NCI-H446 (cell line): ENCODE measurements at places on chromosomes 3 and 15.

- DNase-seq, result no peak
These were observed 73.8 kb upstream of the LRRFIP2 start for GRCh38 chr3:37248164-37248563.

DNA sequence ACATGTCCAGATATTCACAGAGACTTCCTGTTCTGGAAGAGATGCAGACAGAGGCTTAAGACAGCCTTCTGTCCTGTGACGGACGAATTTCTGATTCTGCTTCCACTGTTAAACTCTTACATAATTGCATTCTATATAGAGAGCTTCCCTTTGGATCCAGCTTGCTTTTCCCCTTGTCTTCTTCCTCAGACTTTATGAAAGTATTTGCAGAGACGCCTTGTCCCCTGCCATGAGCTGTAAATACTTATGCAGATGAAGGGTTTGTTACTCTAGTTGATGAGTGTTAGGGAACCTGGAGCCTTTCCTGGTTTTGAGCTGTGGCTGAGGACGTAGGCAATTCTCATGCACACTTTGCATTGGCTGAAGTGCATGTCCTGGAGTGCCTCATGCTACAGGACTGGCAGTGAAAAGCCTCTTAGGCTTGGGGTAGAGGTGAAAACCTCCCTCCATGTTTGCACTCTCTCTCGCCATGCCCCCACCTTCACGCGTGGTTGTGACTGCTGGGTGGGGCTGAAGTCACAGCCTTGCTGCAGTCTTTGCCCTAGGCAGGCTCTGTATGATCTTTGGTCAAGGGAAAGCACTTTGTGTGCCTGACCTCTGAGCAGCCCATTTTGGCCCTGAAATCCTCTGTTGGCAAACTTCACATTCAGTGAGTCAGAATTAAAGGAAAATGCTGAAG is 286.6 kb downstream of the PTPRG start:
- no peak for DNase-seq

DNA sequence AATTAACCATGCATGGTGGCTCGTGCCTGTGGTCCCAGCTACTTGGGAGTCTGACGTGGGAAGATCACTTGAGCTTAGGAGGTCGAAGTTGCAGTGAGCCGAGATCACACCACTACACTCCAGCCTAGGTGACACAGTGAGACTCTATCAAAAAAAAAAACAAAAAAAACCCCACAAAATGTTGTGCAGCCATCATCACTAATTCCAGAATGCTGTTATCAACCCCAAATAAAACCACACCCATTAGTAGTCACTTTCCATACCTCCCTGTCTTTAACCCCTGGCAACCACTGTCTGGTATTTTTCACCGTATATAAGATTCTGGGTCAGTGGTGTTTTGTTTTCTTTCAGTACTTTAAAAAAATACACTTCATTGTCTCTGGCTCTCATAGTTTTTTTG is 16.6 kb downstream of the HMCES start:
- no peak for DNase-seq

- DNase-seq, result no peak
These were observed 130.6 kb downstream of the NSMCE3 start for GRCh38 chr15:29139072-29139471.

DNA sequence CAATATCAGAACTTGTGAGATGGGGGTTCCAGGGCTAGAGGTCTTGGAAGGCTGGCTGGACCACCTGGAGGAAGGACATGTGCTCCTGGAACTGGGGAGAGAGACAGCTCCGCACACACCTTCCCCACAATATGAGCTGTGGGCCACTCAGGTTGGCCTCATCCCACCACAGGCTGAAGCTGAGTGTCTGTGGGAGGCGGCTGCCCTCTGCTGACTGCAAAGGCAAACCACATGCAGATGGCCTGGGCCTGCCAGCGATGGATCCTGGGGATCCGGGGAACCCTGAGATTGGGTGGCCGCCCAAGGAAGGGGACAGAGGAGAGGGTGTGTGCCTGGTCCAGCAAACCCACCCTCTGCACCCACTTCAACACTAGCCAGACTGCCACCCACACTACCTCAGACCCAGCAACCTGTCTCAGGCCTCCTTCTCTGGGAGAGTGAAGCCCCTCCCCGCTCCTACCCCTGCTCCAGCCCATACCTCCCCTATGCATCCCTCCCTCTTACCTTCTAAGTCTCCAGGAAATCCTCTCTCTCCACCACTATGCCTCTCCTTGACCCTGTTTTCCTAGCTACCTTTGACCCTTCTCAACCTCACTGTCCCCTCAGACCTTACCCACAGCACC is 44.8 kb downstream of the CYP11A1 start:
- DNase-seq, result peak; percentile 28

- peak; percentile 91 for DNase-seq
These were observed 38.0 kb upstream of the COPB2 start for GRCh38 chr3:139427283-139428060.

GRCh38 chr3:151445273-151446001 is 15.4 kb downstream of the IGSF10 start:
- DNase-seq, result no peak

DNA sequence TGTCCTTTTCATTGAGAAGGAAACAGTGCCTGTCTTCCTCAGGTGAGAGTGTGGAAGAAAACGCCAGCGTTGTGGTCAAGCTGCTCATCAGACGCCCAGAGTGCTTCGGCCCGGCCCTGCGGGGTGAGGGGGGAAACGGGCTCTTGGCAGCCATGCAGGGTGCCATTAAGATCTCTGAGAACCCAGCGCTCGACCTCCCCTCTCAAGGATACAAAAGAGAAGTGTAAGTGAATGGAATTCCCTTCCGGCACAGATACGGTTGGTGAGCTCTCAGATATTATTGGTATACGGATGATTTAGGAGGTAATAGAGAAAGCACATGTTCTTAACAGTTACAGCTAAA is 245.7 kb upstream of the CHRM5 start:
- no peak for DNase-seq

DNA sequence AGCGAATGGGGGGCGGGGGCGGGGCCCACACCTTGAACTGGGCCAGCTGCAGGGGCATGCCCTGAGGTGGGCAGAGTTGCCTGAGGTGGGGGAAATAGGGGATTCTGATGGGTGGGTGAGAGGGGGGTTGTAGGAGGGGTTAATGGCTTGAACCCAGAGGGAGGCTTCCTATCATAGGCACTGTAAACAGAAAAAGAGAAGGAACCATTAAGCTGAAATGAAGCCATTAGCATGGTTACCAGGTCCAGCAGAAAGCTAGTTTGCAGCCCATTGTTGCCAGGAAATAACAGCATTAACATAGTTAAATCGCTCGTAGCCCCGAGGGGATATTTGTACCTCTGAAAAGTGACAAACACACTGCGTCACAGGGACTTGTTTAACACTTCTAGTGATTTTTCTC is 29.0 kb downstream of the ETV5 start:
- no peak for DNase-seq

DNA sequence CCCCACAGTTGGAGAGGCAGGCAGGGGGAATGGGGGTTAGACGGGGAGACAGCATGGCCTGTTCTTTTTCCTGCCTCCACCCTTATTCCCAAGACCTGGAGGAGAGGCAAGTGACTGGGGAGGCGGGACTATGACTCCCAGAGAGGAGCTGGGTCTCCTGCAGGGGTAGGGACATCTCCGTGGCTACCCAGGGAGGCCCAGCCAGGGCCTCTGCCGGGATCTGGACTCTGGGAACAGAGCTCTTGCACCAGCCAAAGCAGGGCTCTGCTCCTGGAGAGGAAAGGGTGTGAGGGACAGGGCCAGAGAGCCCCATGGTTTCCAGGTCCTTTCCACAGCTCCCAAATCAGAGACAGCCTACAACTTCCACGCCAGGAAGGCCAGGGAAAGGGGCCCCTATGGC is 22.8 kb downstream of the CFAP100 start:
- no peak for DNase-seq

DNA sequence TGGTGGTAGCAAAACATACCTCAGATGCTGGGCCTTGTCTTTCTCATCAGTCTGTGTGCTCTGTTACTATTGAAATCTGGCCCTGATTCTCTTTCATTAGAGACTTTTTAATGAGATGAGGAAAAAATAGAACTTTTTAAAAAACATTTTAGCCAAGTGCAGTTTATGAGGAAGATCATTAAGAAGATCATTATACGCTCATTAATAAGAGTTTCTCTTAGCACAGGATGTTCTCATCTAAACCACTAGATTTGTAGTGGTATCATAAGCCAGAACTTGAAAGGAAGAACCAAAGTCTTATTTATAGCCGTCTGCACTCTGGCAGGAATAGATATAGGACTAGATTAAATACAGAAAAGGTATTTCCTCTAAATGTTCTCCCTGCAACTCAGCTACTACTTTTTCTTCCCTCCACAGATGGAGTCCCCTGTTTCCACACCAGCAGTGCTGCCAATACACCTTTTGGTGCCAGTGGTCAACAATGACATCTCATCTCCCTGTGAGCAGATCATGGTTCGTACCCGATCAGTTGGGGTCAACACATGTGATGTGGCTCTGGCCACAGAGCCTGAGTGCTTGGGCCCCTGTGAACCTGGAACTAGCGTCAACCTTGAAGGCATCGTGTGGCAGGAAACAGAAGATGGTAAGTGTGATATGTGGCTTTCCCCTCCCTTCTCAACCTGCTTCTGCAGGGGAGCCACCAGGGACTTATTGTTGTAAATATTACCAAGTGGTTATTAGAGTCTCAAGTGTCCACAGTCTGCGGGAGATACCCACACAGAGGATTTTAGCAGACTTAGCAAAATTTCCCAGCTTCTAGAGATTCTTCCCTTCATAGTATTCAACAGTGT is 152.8 kb downstream of the RBPMS2 start:
- DNase-seq, result no peak

- peak; percentile 20 for DNase-seq
These were observed 230.8 kb downstream of the EBLN2 start for GRCh38 chr3:73292220-73292619.

DNA sequence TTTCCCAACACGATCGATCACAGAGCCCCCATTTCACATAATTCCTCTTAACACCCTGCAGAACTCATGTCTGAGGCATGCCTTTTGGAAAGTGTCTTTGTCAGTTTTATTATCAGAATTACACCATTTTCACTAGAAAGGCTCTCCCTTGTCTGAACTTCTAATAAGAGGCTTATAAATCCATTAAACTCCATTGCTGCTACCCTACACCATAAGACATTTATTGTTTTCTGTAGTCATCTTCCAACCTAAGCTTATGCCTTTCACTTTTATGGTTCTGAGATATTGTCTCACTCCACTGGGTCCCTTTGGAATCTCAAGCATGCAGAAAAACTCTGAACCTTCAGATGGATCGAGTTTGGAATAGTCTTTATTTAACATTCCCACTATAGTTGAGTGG is 50.2 kb upstream of the TPM1 start:
- DNase-seq, result no peak

GRCh38 chr3:72111265-72112205 is 326.6 kb upstream of the PROK2 start:
- no peak for DNase-seq

- DNase-seq, result no peak
These were observed 191.9 kb downstream of the ADAMTS9 start for GRCh38 chr3:64495781-64496334.

- no peak for DNase-seq
These were observed 631.3 kb downstream of the FOXP1 start for GRCh38 chr3:70952033-70952747.

GRCh38 chr3:157368171-157368570 is 68.5 kb upstream of the PTX3 start:
- no peak for DNase-seq

DNA sequence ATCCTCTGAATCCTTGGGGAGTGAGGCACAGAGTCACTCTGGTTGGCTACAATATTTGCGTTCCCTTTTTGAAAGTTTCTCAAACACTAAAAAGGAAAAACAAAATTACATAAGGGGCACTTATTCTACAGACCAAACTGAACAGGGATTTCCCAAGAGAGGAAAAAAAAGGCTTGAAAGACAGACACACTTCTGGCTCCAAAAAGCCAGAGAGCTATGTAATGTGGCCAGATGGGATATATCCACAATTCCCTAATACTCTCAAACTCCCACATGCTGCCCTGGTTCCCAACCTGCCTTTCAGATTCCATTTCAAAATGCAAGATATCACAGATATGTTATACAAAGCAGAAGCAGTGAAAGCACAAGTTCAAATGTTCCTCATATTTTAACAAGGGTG is 1.6 kb downstream of the FRMD4B start:
- no peak for DNase-seq
